ENCODE measurements at places on chromosomes 7 and 10. TPM values are rescaled to one million over a fixed set of nuclear protein-coding genes. Genes with fewer than 3 reads are reported as not detected.

GRCh38 chr7:37927773-37928444, 7.5 kb downstream of the EPDR1 start:
- H3K4me1 ChIP-seq, result peaks cover 45% of the 10 kb centered on the region
- peaks cover 3% of the 10 kb centered on the region for H3K36me3 ChIP-seq
- H3K4me3 ChIP-seq, result no peak overlapping the region
- DNase-seq, result no peak

GRCh38 chr10:61623161-61623560, 39.6 kb upstream of the CABCOCO1 start:
- no peak overlapping the region for H3K4me3 ChIP-seq
- no peak overlapping the region for H3K27ac ChIP-seq
- no peak for DNase-seq
- no peaks in the 10 kb centered on the region for H3K27me3 ChIP-seq
- no peaks in the 10 kb centered on the region for H3K36me3 ChIP-seq

- H3K4me3 ChIP-seq, result no peak overlapping the region
- H3K36me3 ChIP-seq, result no peaks in the 10 kb centered on the region
- no peak for DNase-seq
- no peak overlapping the region for H3K27ac ChIP-seq
These were observed 26.8 kb upstream of the ZNF467 start for GRCh38 chr7:149800169-149800555.

DNA sequence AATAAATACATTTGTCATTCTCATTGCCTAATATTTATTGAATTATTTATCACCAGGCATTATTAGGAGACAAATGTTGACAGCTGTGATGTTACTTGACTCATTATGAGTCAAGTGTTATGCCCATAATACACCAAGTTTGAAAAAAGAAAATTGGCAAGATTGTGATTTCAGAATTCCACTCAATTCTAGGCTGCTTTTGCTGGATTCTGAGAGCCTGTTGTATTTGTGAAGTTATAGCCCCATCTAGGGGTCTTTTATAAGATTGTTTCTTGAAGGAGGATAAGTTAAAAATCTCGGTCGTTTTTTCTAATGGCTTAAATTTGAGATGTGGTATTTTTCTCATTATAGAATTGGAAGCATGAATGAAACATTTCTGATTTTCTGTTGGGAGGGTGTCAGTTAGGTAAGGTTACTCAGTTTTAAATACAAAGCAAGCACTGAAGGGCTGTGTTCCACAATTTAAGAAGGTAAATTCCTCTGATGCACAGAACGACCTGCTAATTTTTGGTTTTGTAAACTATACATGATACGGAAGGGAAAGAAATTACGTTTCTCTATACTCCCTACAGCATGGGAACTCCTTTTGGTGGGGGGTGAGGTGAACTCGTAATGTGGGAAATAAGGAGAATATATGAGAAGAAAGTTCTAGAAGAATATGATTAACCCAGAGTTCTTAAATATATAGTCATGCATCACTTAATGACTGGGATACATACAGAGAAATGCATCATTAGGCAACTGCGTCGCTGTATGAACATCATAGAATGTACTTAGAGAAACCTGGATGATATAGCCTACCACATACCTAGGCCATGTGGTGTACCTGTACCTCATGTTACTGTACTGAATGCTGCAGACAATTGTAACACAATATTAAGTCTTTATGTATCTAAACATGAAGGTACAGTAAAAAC, 2.6 kb downstream of the STK31 start:
- no peak overlapping the region for H3K27ac ChIP-seq
- peaks cover 14% of the 10 kb centered on the region for H3K4me1 ChIP-seq
- H3K4me3 ChIP-seq, result no peak overlapping the region
- H3K36me3 ChIP-seq, result no peaks in the 10 kb centered on the region
- H3K27me3 ChIP-seq, result no peaks in the 10 kb centered on the region

DNA sequence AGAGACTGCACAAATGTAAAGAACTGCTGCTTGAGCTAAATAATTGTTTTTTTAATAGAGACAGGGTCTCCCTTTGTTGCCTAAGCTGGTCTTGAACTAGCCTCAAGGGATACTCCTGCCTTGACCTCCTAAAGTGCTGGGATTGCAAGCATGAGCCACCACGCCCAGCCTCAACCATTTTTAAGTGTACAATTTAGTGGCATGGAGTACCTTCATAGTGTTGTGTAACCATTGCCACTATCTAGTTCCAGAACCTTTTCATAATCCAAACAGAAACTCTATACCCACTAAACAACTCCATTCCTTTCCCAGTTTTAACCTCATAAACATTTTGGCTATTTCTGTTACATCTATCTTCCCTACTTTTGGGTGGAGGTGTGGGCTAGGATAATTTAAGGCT, 6.7 kb downstream of the EIF4H start:
- H3K27me3 ChIP-seq, result no peaks in the 10 kb centered on the region
- peaks cover 65% of the 10 kb centered on the region for H3K4me1 ChIP-seq
- no peak for DNase-seq
- peaks cover 46% of the 10 kb centered on the region for H3K36me3 ChIP-seq
- H3K27ac ChIP-seq, result no peak overlapping the region
- no peak overlapping the region for H3K4me3 ChIP-seq

- H3K27ac ChIP-seq, result no peak overlapping the region
- H3K4me3 ChIP-seq, result no peak overlapping the region
- H3K27me3 ChIP-seq, result no peaks in the 10 kb centered on the region
- no peaks in the 10 kb centered on the region for H3K36me3 ChIP-seq
- no peak for DNase-seq
These were observed 201.2 kb upstream of the CELF2 start for GRCh38 chr10:10816447-10816846.

DNA sequence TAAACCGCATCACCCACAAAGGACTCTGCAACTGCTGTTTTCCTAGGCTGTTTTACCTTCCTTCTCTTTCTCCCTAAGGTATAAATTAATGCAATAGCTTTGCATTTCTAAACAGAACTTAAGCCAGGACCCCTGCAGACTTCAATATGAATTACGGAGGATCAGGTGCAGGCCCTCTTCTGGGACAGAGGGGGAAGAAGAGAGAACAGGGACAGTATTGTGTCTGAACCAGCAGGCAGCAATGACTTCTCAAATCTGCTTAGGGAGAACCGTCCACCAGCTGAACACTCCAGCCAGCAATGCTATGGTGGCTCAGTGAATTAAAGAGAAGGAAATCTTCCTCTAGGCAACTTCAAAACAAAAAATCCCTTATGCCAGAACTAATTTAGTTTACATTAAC, 35.7 kb downstream of the POLR3A start:
- H3K27ac ChIP-seq, result no peak overlapping the region
- H3K36me3 ChIP-seq, result peaks cover 44% of the 10 kb centered on the region
- H3K27me3 ChIP-seq, result no peaks in the 10 kb centered on the region
- H3K4me1 ChIP-seq, result peaks cover 22% of the 10 kb centered on the region

- peaks cover 7% of the 10 kb centered on the region for H3K27me3 ChIP-seq
- peaks cover 15% of the 10 kb centered on the region for H3K4me1 ChIP-seq
- no peak overlapping the region for H3K4me3 ChIP-seq
- no peaks in the 10 kb centered on the region for H3K36me3 ChIP-seq
- DNase-seq, result no peak
- H3K27ac ChIP-seq, result no peak overlapping the region
These were observed 2.9 kb upstream of the PALD1 start for GRCh38 chr10:70475661-70476060.

DNA sequence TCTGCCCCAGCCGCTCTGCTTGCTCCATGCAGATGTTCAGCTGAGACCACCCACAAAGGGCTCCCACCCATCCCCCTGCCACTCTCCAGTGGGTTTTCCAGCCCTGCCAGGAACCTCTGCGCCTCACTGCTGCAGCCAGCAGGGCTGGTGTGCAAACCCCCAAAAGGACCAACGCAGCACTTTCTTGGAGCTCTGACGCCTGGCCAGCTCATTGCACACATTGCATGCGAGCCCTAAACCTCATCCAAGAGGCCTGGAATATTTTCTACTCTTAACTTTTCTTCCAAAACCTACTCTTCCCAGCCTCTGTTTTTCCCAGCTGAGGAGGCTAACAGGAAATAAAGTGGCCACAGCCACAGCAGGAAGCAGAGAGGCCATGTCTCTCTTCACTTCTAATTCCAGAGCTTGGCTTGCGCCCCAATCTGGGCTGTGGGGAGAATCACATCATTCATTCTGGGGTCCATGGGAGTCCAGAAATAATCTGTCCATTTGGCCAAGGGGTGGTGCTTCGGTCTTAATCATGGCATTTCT, 4.6 kb upstream of the FAM170B start:
- H3K4me1 ChIP-seq, result no peaks in the 10 kb centered on the region
- no peak overlapping the region for H3K4me3 ChIP-seq

DNA sequence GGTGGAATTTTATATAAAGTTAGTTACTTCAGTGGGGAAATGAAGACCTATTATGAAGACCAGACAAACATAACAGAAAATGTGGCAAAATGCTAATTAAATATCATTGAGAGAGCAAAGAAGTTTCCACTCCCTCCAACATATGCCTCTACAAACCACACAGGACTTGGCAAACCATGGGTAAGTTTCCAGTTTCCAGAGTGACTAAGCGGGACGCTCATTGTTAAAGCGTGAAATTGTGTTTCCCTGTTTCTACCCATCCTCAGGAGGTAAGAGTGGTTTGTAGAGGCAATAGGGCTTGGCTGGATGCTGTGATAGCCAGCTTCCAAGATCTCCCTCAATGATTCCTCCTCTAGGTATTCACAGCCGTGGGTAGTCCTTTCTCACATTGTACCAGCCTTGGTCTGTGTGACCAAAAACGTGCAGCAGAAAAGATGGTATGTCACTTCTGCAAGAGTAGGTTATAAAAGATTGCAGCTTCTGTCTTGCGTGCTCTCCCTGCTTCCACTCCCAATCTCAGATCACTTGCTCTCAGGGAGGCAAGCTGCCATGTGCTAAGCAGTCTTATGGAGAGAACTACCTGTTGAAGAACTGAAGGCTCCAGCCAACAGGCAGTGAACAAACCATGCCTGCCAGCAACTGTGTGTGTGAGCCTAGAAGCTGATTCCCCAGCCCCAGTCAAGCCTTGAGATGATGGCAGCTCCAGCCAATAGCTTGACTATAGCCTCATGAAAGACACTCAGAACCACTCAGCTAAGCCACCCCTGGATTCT, 35.7 kb downstream of the CBX3 start:
- H3K27me3 ChIP-seq, result no peaks in the 10 kb centered on the region
- no peaks in the 10 kb centered on the region for H3K36me3 ChIP-seq
- H3K27ac ChIP-seq, result no peak overlapping the region
- no peaks in the 10 kb centered on the region for H3K4me1 ChIP-seq
- H3K4me3 ChIP-seq, result no peak overlapping the region

GRCh38 chr10:46266306-46266985, 20.4 kb upstream of the ANTXRL start:
- H3K4me1 ChIP-seq, result no peaks in the 10 kb centered on the region
- H3K4me3 ChIP-seq, result no peak overlapping the region
- 0 out of 2 replicates have a peak, but pooled peaks cover 1% of the 10 kb centered on the region for H3K27me3 ChIP-seq
- no peak for DNase-seq

DNA sequence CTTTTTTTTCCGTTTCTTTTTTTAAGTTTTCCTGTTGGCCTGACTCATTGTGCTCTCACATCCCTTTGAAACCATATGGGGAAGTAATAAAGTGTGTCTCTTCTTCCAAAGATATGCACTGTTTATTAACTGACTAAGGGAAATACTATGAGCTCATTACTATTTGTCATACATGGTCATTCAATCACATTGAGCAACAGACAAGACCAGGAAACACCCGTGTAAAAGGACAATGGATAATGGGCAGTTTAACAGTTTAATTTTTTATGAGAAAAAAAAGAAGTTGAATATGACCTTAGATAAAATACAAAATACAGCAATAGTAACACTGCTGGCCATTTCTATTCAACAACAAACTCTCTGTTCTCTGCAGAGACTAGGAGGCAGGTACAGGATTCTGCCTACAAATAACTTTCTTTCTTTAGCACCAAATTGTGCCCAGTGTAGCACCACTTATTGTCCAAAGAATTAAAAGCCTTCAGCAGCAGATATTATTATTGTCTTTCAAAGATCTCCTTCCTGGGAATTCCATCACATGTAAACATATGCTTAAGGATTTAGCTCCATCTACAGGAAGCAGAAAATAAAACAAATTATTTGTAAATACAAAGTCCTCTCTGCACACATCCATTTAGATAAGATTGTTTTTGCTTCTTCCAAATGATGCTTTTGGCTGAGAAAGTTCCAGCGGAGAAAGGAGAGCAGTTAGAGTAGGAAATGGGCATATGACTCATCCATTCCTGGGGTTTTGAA, 55.0 kb upstream of the AKR1E2 start:
- H3K4me3 ChIP-seq, result no peak overlapping the region
- H3K36me3 ChIP-seq, result no peaks in the 10 kb centered on the region
- peaks cover 13% of the 10 kb centered on the region for H3K4me1 ChIP-seq

DNA sequence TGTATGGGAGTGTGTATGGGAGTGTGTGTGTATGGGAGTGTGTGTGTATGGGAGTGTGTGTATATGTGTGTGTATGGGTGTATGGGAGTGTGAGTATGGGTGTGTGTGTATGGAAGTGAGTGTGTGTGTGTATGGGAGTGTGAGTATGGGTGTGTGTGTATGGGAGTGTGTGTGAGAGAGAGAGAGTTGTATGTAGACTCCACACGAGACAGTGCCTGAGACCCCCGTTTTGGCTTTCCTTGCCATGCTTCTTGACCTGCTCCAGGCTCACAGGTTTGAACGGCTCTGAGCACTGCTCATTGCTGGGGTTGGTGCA, 49.7 kb downstream of the COL17A1 start:
- H3K27me3 ChIP-seq, result no peaks in the 10 kb centered on the region
- H3K4me1 ChIP-seq, result no peaks in the 10 kb centered on the region
- H3K27ac ChIP-seq, result no peak overlapping the region
- H3K4me3 ChIP-seq, result no peak overlapping the region

DNA sequence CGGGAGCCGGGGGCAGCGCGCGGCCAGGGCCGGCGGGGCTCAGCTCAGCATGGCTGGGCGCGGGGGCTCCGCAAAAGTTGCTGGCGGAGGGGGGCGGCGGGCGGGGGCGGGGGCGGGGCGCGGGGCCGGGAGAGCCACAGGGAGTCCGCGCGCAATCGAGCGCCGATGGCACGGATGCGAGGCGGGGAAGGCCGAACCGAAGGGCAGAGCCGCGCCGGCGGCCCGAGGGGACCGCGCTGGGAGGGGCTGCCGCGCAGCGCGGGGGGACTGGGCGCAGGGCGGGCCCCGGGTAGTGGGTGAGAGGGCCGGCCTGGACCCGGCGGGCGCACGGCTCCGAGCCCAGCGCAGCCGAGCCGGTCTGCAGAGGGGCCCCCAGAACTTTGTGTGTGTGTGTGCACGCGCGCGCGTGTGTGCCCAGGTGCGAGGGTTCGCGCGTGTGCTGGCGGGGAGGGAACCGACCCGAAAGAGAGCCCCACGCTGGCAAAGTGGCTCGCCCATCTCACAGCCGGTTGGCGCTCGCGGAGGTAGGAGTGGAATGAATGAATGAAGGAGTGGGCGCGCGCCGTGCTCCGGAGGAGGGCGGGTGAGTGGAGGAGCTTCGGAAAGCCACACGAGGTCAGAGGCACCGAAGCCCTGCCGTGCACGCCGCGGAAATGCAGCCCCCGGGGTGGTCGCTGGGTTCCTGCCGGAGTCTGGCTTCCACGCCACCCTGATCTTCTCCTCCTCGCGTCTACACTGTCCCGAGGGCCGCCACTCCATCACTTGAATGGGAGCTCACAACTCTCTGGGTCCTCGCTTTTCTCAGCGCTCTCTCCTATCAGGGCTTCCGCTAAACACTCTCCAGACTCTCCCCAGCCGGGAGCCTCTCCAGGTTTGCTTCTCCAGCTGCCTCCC, at the start of gene HIPK2:
Gene HIPK2, minus strand, starts transcription at position 51 of the 894 bp plus-strand sequence. CDS start 375 bp downstream, outside the sequence.
- H3K4me1 ChIP-seq, result peaks cover 67% of the 10 kb centered on the region
- H3K4me3 ChIP-seq, result peak within 1 kb of the TSS; percentile 86
- no peaks in the 10 kb centered on the region for H3K27me3 ChIP-seq
- peak within 1 kb of the TSS; percentile 92 for H3K27ac ChIP-seq

Gene TWIST1
- not detected for total RNA-seq

Gene DENND2A
- not detected for total RNA-seq

Gene LRRC61
- total RNA-seq, result 34.8 TPM

Gene NKX1-2
- not detected for total RNA-seq

Gene GPR37
- total RNA-seq, result not detected

All from HepG2 (cell line).